MV-4-11 (cell line): ENCODE measurements at places on chromosomes 4 and X.

- no peak for DNase-seq
These were observed 35.5 kb downstream of the F8 start for GRCh38 chrX:154986826-154987575.

DNA sequence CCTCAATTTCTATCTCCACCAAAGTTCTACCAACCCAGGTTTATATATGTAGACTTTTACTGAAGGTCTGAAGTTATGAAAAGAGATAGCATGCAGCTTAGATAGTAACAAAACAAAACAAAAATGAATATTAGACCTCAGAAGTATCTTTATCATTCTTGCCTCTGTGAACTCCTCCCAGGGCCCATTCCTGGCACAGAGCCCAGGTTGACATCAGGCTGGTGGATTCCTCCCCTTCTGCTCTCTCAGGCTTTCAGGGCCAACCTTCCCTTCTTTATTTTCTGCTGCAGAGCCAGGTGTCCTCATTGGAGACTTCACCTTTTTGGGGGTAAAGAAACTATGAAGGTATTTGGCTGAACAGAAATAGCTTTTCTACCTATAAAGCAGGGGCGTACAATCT is 112.8 kb upstream of the PITX2 start:
- no peak for DNase-seq

DNA sequence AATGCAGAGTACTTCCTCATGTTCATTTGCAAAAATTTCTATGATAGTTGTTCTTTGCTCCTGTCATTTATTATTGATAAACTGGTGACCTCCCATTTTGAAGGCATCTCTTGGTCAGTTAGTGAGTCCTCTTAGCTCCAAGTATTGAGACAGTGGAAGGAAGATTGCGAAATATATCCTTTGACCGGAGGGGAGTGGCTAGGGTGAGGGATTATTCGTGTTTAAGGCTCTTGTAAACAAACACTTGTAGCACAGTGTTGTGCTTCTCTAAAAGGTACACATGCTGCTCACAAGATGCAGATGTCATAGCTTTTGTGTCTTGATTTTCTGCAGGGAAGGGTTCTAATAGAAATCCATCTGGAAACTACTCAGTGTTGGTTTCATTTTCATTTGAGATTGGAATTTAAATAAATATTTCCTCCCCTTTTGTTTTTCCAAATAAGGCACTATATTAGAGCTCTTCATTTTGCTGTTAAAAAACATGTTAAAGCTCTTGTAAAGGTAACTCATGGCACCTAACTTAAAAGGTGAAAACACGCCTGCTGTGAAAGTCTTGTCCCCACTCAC is 21.8 kb downstream of the TXLNG start:
- DNase-seq: peak; percentile 36

DNA sequence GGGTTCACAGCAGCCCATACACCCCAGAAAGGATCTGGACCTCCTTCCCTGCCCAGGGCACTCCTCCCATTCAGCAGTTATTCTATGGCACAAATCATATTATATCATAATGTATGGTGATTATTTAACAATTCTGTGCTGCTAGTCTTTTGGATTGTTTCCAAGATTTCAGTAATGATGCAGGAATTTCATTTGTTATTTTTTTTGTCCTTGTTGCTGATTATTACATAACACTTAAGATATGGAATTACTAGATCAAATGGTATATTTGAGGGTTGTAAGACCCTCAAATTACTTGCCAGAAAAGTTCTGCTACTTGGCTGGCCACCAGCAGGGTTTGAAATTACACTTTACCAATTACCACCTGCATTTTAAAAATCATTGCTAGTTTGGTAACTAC is 36.4 kb downstream of the QDPR start:
- DNase-seq: no peak

DNA sequence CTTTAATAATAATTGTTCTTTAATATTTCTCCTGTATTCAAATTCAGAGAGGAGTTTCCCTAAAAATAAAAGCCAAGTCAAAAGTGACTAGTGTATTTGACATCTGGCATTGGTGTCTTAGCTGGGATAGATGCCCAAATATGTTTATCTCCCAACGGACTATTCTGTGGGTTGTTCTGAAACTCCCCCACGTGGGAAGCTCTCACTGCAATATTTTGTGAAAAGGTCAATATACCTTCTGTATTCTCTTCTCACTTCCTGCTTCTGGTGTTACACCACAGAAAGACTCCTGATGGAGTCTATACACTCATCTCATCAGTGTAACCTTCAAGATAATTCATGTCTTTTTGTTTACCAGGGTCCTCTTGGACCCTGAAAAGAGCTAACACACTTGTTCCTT is 2052.8 kb upstream of the TENM3 start:
- peak; percentile 30 for DNase-seq

GRCh38 chr4:79964020-79964399 is 109.0 kb downstream of the ANTXR2 start:
- DNase-seq: no peak

- no peak for DNase-seq
These were observed 38.8 kb upstream of the MTM1 start for GRCh38 chrX:150529587-150529986.
